ENCODE measurements at places on chromosomes 11 and 22.

DNA sequence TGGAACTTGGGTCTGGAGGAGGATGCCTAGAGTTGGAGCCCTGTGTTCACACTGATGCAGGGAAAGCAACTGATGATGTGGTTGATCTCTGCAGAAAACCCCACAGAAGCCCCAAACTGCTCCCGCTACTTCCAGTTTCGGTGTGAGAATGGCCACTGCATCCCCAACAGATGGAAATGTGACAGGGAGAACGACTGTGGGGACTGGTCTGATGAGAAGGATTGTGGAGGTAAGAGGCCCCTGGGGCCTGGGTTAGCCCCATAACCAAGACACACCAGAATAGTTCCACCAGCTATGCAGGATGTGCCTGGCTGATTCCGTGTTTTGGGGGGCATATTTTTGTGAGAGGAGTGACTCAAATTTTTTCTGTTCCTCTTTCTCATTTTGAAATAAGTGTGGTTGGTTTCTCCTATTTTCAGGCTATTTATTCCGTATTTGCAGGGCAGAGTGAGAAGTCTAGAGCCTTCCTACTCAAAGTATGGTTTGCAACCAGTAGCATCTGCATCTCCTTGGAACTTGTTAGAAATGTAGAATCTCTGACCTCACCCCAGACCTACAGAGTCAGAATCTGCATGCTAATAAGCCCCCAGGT lies 137.3 kb upstream of the SORL1-AS1 start:
- DNase-seq: no peak

DNA sequence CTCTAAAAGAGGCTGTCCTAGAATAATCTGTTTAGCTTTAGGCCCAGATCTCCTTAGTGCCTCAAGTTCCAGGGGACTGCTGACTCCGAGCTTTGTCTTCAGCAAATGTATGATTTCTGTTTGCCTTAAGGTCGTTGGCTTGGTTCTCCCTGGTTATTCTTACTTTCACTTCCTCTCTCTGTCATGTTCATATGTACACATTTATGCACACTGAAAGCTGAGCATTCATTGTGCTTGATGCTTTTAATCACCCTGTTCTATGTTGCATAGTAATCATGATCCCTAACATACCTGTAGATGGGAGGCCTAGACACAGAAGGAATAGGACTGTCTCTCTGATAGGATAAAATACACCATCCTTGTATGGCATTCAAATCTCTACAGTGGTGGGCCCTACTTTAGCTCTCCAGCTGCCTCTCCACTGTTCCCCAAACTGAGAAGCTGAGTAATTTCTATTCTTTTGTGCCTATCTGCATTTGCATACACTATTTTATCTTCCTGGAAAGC lies 7.2 kb downstream of the PPFIBP2 start:
- no peak for DNase-seq

DNA sequence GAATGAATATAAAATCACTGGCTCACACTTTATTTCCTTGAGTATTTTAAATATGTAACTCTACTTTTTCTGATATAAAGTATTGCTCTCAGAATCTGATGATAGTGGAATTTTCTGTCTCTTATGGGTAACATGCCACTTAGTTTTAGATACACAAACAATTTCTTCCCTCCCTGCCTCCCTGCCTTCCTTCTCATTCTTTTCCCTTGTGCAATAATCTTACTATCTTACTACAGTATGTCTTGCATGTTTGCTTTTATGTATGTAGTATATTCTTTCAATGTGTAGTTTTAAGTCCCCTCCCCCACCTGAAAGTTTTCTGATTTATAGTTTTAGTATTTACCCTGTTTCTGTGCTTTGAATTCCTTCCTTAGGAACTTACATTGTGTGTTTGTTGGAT lies 48.4 kb downstream of the INSC start:
- DNase-seq: no peak

- DNase-seq: no peak
These were observed 6.0 kb downstream of the OR2AT4 start for GRCh38 chr11:75090671-75091177.

DNA sequence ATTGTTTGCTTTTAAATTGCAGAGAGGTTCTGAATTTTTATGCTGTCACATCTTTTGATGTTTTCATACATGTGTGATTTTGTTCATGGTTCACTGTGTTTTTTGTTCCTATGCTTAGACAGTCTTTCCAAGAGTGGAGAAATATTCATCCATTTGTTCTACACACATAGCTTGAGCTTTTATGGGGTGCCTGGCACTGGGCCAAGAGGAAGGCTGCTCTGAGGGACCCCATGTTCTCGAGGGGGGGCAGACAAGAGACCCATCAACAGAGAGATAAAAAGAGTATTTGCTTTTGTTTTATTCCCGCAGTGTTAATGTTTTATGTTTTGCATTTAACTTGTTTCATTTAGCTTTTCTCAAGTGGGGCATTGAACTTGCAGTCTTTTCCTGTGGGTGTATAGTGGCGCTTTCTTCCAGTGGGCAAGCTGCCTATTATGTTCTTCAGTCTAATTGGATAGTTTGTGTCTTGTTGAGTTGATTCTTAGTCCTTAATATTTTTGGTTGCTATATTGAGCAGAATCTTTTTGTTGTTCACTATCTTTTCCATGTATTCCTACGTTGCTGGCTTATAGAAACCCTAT lies 57.7 kb downstream of the CABIN1 start:
- DNase-seq: no peak

- DNase-seq: no peak
These were observed 19.9 kb downstream of the RCN1 start for GRCh38 chr11:32110795-32111194.

DNA sequence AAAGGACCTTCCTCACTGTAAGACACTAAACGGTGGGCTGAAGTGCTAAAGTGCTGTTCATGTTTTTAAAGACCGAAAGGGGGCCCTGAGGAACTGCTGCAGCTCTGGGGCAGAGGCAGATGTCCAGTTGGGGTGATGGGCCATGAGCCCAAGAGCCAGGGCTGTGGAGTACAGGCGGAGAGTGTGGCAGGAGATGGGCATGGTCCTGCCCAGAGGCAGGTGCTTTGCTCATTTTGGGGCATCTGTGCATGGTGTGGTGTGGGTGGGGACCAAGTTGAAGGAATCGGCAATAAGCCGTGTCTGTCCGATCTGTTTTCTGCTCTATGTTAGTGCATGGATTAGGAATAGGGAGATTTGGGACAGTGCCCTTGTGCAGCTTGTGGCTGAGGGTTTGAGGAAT lies 258.3 kb downstream of the NTM start:
- DNase-seq: no peak

GRCh38 chr11:97092823-97093222 lies 703.0 kb downstream of the JRKL start:
- DNase-seq: no peak

DNA sequence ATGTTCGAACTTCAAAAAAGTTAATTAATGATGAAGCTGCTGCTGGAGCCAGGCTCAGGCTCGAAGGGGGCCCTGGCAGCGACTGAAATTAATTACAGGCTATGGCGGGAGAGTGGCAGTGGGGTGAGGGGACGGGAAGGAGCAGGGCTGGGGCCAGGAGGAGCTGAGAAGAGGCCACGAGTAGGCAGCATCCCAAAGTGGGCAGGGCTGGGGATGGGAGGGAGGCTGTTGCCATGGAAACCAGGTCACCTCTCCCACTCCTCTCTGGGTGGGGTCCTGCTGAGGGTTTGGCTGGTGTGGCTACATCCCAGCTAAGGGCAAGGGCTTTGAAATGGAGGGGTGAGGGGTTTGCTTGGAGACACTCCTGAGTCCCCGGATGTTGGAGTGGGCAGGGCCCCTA lies 23.9 kb downstream of the CACNA1I start:
- DNase-seq: no peak

- no peak for DNase-seq
These were observed 29.9 kb downstream of the MS4A2 start for GRCh38 chr11:60118338-60118737.

- no peak for DNase-seq
These were observed 22.7 kb upstream of the PICALM start for GRCh38 chr11:86091566-86091965.

DNA sequence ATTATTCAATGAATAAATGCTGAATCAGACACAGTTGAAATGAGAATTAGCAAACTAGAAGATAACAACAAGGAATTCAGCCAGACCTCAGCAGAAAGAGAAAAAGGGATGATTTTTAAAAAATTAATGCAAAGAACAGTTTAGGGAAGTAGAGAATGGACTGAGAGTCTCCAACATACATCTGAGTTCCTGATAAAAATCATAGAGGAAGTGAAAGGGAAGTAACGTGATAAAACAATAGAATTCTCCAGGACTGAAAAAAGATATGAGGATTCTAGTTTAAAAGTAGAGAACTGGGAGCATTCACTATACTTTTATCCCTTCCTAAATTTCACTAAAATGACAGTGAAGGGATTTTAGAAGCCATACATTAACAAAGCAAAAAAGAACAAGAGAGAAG lies 592.0 kb downstream of the SOX6 start:
- DNase-seq: no peak

- peak; percentile 92 for DNase-seq
These were observed 81.9 kb downstream of the LRRC32 start for GRCh38 chr11:76588455-76589325.

GRCh38 chr11:60942970-60943565 lies 8.9 kb downstream of the SLC15A3 start:
- no peak for DNase-seq

DNA sequence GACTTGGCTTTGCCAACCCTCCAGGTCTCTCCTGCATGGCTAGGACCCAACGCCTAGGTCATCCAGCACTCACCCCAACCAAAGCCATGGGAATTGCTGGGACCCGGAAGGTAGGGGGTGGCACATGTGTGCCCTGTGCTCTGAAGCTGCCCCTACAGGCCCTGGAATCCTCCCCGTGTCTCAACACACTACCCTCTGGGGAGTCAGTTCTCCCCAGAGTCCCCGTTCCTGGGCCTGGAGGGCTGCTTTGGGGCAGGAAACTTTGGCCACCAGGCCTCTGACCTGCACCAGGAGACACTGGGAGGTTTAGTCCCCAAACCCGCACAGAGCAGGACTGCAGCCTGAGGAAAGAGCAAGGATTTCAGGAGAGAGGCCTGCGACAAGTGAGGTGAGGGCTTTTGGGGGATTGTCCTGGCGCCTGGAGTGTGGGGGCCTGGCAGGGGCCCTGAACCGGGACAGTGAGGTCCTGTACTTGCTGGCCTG lies 495 bp upstream of the IFITM1 start:
- DNase-seq: peak; percentile 28

- DNase-seq: no peak
These were observed 29.7 kb upstream of the PICK1 start for GRCh38 chr22:38027487-38027886.

- no peak for DNase-seq
These were observed 57.9 kb downstream of the TRIM29 start for GRCh38 chr11:120079750-120080610.

Data from GF-D8 (cell line).